ENCODE measurements at places on chromosomes 13 and 19.

DNA sequence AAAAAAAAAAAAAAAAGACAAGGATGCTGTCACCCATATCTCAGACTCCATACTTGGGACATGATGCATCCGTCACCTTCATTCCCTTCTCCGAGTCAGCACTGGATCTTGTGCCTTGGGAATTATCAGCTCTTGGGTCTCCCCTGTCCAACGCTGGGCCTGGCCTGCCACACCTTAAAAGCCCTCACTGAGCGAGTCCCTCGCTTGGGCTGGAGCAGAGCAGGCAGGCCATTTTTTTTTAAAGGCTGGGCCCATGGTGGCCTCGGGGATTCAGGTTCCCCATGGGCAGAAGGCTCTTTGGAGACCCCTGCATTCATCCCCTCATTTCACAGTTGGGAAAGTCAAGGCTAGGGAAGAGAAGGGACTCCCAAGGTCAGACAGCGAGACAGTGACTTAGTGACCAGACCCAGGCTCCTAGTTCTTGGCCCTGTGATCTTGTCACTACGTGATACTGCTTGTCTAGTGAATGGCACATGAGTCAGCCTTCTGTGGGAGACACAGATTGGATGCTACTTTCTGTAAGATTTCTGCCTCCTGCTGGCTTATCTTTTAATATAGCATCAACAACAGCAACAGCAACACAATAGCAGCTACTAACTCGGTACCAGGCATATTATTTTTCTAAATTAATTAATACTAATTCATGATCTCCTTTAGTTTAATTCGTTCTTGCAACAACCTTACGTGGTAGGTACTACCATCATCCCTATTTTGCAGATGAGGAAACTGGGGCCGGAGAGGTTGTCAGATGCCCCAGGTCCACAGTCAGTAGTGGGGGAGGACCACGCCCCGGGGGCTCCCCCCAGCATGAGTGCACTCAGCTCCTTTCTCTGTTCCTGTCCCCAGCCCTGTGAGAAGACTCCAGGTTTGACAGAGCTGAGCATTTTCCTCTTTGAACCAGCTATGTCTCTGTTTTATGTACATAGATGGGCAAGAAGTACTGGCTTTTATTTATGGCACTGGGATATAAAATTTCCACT lies 27.4 kb upstream of the ZNF536 start:
- no peak for DNase-seq

DNA sequence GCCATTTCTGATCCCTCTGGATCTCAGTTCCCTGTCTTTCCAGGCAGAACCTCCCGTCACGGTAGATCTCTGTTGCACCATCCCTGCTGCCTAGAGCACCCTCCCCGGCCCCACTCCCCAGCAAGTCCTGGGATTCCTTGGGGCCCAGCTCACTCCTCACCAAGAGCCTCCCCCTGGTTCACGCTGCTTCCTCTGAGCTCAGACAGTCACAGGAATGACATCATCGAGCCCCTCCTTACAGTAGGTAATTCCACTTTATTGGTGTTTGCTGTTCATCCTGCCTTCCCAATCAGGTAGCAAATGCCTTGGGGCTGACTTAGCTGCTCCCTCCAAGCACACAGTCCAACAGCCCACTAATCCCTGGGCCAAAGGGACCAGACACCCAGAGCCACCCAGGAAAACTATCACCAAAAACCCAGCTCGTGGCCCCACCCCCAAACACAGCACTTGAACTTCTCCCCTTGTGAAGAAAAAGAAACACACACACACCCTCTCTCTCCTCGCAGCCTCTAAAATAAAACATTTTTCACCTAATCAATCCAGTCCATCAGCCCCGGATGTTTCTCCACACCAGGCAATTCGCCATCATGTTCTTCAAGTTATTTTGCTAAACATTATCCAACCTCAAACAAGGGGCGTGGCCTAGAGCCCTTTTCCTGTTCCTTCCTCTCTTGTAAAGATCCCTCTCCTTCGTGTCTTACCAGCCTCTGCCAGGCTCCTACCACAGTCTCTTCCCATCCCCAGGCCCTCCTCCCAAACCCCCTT lies 2.5 kb downstream of the NAPA start:
- DNase-seq, result no peak

DNA sequence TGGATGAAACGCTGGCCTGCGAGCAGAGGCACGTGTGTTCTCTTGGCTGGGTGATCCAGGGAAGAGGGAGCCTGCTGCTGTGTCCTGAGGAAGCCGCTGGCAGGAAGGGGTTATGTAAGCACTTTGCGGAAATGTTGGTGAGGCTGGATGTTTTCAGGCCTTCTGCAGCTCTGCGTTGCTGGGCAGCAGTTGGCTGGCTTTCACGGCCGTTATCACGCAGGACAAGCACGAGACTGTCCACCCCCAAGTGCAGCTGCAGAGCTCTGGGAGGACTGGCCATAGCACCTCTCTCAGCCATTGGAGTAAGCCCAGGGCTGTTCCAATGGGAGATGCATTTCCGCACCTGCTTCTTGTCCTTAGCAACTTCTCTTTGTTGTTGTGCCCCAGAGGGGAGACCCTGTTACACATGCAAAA lies 146.9 kb upstream of the SOX21 start:
- DNase-seq, result no peak

GRCh38 chr13:66992183-66992582 lies 238.0 kb downstream of the PCDH9 start:
- DNase-seq, result no peak

DNA sequence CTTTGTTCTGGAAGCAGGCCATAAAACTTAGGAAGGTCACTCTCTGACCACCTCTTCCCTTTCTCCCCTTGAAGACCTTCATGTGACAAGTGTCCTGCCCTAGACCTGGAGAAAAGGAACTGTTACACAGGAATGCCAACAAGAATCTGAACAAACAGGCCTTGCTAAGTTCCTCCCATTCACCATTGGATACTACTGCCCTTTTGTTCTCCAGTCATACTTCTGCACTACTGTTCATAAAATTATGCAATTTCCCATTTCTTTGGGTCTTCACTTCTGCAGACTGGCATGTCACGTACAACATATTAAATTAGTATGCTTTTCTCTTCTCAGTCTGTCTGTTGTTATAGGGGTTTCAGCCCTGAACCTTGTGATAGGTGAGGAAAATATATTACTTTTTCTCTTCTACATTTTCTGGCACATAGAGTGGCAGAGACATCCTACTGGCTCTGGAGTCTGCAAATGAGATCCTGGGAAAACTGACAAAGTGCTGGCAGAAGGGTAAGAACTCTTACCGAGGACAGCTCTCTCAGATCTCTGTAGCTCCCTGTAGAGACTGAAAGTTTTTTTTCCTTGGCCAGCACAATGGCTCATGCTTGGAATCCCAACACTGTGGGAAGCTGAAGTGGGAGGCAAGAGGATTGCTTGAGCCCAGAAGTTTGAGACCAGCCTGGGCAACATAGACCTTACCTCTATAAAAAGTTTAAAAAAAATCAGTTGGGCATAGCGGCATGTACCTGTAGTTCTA lies 87.6 kb upstream of the SPRY2 start:
- DNase-seq, result no peak

- no peak for DNase-seq
Observed at GRCh38 chr13:65965501-65965900, 1264.6 kb downstream of the PCDH9 start.

GRCh38 chr13:62997038-62997599 lies 1581.5 kb upstream of the PCDH20 start:
- no peak for DNase-seq

- DNase-seq, result no peak
Observed at GRCh38 chr13:39682788-39683187, 27.3 kb downstream of the COG6 start.

DNA sequence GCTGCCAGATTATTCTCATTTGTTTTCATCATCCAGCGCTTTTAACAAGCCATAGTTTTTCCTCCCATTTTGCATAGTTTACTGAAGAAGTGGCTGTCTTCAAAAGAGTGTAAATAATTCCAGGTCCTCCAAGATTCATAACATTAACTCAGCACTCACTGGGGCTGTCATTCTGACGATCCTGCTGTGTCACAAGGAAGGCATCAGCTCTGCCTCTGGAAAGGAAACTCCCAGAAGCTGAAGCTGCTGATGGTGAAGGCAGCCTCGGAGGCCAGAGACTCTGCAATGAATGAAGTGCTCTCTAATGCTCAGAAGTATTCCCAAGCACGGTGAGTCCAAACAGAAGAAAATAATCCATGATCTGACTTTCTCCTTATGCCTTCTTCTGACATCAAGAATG lies 60.0 kb downstream of the FLT1 start:
- no peak for DNase-seq

DNA sequence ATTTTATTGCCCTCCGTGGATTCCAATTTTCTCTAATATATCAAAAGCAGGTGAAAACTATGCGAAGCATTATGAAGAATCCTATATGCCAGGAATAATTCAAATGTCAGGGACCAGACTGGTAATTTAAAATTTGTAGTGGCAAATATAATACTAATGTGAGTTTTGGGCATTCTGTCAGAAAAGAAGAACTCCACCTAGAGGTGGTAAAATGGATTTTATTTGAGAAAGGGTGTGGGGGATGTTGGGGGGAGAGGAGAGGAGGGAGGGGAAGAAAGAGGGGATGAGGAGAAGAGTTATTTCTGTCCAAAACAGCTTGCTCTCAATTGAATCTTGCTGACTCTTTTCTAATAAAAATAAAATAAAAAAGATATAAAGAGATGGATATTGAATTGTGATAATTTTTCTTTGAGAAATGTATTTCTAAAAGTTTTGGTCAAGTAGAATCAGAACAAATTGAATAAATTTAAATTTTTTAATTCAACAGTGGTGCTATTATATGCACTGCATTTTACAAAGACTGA lies 929.3 kb upstream of the SLITRK5 start:
- DNase-seq, result no peak

GRCh38 chr19:50266896-50267295 lies 62.3 kb downstream of the KCNC3 start:
- DNase-seq, result peak; percentile 43

DNA sequence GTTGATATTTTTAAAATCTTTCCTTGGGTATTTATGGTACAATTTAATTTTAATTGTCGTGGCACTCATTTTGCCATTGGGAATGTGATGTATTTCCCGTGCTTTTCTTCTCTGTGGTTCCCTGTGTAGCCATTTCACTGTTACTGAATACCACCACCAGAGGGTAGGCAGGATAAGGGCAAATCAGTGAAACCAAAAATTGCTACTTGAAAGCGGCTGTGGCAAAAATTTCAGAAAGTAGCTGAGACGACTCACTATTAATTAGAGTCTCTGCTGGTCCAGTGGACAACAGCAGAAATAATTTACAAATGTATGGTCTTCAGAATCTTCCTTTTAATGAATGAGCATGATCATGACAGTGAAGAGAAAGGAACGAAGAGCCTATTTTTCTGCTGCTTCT lies 34.4 kb upstream of the MIR17HG start:
- DNase-seq, result no peak

- no peak for DNase-seq
Observed at GRCh38 chr13:20891768-20892167, 10.8 kb downstream of the XPO4 start.

DNA sequence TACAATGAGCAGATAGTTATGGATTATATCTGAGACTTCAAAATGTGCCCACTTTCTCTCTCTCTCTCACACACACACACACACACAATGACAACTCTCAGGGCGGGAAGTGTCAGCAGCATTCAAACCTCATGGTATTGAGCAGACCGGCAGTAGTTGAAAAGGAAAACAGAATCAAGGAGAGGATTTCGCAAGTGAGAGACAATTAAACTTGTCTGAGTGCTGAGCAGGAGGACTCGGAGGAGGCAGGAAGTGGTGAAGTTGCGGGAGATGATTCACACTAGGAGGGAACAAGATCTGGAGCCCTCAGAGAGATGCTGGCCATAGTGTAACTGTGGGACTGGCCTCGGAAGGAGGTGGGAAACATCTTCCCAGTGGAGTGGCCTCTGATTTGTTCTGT lies 353.1 kb downstream of the EFNB2 start:
- no peak for DNase-seq

DNA sequence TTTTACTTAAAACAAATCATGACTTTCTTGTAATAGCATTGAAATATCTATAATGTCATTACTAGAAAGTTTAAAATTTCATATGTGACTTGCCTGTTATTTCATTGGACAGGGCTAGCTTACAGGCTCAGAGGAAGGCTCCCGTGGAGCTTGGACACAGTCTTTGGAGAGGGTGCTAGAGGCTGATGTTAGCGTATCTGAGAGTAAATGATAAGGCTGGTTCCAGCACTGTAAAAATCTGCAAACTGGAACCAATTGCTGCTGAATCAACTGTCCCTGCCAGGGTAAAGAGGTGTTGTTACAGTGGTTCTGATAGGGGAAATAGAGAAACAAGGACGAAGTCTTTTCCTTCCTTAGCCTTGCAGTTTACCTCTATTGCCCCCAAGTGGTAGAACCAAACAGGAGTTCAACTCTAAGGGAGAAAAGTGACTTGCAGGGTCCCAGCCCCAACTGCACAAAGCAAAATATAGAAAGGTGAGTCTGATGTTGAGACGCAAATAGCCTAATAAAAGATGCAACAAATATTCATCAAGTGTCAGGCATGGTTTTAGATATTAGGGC lies 901.7 kb downstream of the DIAPH3 start:
- no peak for DNase-seq
